Activated CD8-positive, alpha-beta memory T cell treated with anti-CD3 and anti-CD28 coated beads for 1 hour (primary cell): ENCODE measurements at places on chromosomes 13 and 19.

GRCh38 chr13:60114499-60115028, 49.2 kb downstream of the DIAPH3 start:
- DNase-seq, result no peak

GRCh38 chr19:1634242-1634937, 18.0 kb downstream of the TCF3 start:
- no peak for DNase-seq

DNA sequence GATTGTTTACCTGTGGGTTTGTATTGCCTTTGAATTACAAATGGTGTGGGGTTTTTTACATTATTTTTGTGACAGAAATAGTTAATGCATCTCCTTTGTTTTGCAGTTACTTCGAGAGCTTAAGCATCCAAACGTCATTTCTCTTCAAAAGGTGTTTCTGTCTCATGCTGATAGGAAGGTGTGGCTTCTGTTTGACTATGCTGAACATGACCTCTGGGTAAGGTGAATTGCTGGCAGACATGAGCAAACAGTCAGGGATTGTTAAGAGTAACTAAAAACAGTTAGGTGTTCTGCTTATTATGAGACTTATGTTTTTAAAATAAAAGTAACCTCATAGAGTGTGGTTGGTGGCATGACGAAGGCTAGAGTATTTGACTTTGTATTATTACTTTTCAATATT, 95.0 kb downstream of the CDK8 start:
- DNase-seq, result no peak

DNA sequence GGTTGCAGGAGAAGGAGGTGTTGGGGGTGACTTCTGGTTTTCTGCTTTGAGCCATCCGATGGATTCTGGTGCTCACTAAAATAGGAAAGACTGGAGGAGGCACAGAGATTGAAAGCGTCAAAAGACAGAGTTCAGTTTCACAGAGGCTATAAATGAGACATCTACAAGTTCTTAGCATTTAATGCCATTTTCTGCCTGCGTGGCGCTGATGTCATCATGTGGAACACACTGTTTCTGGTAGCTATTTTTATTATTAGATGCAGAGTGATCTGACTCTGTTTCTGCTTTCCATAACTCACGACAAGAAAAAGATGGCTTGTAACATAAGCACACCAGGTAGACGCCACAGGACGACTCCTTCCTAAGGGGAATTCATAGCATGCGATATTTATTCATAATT, 3.3 kb upstream of the SLC39A3 start:
- no peak for DNase-seq

- DNase-seq, result no peak
These were observed 8.9 kb downstream of the KLK2 start for GRCh38 chr19:50882188-50882587.

DNA sequence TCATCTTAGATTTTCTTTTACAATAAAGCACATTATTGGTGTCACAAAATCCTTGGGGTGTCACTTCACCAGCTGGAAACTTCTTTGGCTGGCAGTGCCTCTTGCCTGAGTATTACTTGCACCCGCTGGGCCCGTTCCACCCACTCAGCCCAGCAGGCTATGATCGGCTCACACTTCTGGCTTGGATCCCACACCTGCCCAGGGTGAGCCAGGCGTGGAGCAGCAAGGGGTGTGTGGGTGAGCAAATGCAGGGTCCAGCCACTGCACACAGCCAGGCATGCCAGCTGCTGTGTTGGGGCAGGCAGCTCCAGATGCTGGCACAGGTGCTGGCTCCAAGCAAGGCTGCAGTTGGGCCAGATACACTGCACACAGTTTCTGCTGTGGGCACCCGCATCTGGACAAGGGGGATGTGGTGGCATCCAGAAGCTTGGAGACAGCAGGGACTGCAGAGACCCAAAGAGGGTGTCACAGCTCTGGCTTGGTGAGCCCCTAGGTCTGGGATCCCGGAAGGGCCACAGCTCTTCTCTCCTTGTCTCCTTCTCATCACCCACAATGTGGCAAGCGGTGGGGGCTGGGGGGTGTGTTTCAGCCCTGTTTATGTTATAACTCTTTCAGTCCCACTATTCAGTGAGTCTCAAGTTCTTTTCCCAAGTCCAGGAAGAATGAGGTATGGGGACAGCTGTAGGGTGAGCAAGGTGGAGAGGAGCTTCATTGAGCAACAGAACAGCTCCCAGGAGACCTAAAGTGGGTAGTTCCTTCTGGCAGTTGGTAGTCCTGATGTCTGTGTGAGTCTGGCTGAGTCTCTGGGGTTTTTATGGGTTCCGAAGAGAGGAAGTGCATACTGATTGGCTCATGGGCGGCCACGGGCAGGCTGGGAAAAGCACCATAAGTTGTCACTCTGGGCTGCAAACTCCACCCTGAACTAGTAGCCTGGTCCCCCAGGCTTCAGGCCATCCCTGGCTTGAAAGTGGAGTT, 25.3 kb upstream of the TBC1D4 start:
- DNase-seq, result no peak

GRCh38 chr19:1355568-1356507, 27.9 kb upstream of the NDUFS7 start:
- DNase-seq, result no peak

DNA sequence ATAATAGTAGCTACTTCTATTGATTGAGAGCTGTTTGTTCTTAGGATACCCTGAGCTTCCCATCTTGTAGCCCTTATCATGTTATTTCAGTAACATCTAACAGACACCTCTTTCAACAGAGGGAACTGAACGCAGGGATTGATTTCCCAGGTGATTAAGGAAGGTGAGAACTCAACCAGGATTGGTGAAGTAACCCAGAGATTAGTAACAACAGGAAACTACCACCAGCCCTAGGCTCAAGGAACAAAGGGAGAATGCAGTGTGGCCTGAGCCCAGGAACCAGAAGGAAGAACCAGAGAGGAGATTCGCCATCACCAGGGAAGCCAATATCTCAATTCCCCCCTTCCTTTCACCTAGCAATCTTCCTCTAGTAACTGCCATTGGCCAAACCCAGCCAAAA, 8.5 kb downstream of the DHRS12 start:
- no peak for DNase-seq

DNA sequence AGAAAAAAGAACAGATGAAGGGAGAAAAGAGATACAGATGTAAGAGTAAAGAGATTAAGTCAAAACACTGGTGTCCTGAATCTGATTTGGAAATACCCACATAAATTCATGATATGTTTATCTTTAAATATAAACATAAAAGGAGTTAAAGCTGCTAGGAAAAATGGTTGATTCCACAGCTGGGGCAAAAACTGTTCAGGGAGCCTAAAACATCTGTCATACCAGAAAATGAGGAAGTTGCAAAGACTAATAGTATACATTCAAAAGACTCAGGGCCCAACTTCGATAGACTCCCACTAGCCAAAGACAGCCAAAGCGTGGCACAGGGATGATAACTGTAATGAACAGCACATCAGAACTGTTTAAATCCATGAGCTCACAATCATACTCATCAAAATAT, 62.0 kb downstream of the ABCC4 start:
- no peak for DNase-seq

- no peak for DNase-seq
These were observed 728.0 kb downstream of the GPC5 start for GRCh38 chr13:92126399-92126798.

GRCh38 chr13:44104197-44104490, 224.4 kb downstream of the LACC1 start:
- DNase-seq, result no peak

DNA sequence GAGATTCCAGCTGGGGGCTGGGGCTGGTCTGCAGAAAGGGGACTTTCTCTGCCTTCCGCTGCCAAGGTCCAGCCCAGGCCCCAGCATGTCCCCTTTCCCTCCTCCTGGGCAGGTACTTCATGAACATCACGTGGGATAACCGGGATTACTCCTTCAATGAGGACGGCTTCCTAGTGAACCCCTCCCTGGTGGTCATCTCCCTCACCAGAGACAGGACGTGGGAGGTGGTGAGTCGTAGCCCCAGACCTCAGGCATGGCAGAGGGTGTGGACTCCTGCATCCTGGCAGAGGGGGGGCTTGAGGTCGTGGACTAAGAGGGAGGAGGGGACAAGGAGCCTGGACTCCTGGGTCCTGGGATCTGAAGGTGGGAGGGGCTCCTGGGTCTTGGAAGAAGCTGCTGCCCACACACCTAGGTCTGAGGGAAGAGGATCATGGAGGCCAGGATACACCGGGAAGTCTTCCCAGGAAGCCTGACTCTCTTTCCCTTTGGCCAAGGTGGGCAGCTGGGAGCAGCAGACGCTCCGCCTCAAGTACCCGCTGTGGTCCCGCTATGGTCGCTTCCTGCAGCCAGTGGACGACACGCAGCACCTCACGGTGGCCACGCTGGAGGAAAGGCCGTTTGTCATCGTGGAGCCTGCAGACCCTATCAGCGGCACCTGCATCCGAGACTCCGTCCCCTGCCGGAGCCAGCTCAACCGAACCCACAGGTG, 20.6 kb downstream of the GRIN2D start:
- DNase-seq, result no peak

DNA sequence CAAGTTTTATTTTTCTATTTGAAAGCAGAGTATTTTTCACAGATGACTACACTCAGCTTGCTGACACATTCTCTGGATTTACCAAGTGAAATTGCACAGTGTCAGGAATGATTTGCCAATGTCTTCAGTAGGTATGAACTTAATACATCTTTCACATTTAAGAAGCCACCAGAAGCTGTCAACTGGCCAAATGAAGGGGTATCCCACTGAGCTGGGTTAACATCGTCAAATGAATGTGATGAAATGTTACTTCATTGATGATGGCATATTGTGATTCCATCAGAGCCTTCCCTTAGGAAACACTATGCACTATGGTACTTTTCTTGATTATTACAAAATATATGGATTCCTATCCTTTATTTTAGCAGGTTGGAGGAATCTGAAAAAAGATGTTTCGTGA, 592.3 kb downstream of the FGF9 start:
- DNase-seq, result no peak

DNA sequence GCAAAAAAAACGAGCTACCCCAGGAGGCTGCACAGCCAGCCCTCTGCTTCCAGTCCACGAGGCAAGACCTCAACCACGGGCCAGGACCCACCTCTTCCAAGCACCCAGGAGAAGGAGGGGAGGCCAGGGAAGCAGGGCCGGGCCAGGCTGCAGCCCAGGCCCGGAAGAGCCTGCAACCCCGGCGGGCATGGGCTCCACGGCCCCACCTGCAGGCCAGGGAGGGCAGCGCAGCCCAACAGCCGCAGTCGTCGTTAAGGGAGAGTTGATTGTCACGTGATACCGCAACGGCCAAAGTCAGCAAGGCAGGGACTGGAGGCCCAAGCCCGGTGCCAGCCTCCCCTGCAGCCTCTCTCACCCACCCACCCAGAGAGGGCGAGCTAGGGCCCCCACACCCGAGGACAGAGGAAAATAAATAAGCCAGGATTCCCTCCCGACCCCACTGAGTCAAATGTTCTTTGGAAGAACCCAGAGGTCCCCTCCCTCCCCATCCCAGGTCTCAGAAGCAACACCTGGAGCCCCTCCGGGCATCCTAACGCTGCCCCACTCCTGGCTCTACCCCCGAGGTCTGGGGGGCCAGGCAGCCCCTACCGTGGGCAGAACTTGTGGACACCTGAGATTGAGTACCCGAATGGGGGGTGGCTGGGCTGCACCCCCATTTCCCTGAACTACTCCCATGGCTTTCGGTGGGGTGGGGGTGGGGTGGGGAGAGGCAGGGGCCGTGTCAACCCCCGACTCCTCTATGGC, 5.2 kb upstream of the REXO1 start:
- no peak for DNase-seq

DNA sequence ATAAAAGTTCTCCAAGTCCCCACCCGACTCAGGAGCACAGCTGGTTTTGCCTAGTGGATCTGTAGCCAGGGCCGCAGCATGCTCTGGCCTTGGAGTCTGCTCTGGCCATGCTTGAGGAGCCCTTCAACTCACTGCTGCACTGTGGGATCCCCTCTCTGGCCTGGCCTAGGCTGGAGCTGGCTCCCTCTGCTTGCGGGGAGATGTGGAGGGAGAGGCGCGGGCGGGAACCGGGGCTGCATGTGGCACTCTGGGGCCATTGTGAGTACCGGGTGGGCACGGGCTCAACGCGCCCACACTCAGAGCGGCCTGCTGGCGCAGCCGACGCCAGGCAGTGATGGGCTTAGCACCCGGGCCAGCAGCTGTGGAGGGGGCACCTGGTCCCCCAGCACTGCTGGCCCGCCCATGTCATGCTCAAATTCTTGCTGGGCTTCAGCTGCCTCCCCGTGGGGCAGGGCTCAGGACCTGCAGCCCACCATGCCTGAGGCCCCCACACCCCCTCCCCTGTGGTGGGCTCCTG, 57.0 kb upstream of the ATP12A start:
- DNase-seq, result no peak

DNA sequence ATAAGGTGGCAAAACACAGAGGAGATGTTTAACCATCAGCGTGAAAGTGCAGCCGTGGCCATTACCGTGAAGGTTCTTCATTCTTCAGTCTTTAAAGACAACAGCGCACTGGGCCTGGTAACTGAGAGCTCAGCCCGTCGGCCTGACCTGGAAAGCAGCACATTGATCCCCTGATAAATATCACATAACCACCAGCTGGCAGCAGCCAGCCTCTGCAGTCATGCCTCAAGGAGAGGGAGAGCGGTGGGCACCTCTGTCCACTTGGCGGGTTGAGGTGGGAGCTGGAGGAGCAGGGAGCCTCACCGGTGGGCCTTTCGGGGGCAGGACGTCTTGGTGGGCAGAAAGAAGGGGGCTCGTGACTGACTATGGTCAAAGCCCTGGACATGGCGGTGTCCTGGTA, 58.1 kb downstream of the MCF2L start:
- no peak for DNase-seq

DNA sequence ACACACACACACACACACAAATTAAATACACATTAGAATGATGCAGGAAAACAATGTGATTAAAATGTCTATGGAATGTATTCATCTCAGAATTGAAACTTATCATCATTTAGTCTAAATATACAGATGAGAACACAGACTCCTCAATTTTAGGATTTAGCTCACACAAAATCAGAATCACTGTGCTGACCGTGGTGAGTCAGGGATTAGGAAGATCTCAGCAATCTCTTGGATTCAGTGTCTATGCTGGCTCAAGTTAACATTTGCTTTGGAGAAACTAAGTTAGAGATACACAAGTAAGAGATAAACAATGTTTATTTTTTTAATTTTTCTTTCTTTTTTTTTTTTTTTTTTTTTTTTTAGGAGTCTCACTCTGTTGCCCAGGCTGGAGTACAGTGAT, 323.6 kb downstream of the KLF12 start:
- DNase-seq, result no peak

DNA sequence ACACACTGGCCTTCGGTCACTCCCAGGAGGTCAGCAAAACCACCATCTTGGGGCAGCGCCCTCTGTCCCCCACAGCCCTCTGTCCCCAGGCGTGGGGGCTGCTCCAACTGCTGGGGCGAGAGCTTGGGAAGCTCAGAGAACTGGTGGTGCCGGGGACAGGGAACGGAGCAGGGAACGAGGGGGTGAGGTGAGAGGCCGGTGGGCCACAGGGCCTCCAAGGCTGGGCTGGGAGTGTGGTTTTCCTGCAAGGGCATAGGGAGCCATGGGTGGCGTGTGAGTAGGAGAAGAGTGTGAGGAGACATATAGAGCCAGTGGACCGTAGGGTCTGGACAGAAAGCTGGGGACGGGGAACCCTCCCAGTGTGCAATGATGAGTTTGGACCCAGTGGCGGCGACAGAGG, 34.1 kb downstream of the F2RL3 start:
- DNase-seq, result no peak

- DNase-seq, result no peak
These were observed 6.9 kb upstream of the ANGPTL8 start for GRCh38 chr19:11232555-11232954.
